Mesenteric fat pad (tissue), 1 donor: ENCODE measurements at places on chromosomes 4 and X. TPM values are rescaled to one million over a fixed set of nuclear protein-coding genes. Genes with fewer than 3 reads are reported as not detected.
A peak's percentile ranks its signal among the peaks of the same experiment; 100 is the strongest.

The AIMP1 gene
- 38.8 TPM for total RNA-seq

The DRD5 gene
- not detected for total RNA-seq

DNA sequence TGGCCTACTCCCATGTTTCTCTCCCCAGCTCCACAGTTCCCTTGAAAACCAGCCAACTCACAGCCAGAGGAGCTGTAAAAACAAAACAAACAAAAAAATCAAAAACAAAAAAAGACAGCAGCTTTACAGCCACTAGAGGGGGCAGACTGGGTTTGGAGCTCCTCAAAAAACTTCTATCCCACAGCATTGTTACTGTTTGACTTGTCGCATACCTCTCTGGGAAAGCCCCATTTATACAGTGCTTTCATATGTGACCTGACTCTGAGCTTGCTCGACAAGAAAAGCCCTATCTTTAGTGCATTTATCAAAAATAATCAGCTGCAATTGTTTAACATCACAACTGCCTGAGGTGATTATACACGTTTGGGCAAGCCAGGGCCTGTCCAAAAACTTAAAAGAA is 21.6 kb downstream of the TSPAN6 start:
- DNase-seq, result no peak

GRCh38 chr4:7171191-7171900 is 21.0 kb upstream of the SORCS2 start:
- DNase-seq, result peak; percentile 9

- no peak for DNase-seq
Observed at GRCh38 chr4:136121426-136121825, 1410.9 kb downstream of the PCDH18 start.

DNA sequence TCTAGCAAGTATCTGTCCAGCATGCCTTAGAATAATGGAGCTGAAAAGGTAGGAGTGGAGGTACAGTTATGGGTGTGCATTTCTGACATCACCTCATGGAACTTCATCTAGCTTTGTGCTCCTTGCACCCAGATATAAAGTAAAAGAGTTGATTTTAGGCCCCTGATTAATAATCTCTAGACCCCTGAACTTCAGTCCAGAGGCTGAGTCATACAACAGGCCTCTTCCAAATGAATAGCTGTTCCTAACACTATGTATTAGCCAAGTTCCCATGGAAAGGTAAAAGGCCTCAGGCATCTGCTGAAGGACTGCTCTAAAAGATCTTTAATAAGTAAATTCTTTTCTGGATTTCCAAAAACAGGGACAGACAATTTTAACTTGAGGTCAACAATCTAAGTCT is 16.2 kb downstream of the TBC1D9 start:
- DNase-seq, result no peak
